ENCODE measurements at places on chromosomes 7 and 10.

DNA sequence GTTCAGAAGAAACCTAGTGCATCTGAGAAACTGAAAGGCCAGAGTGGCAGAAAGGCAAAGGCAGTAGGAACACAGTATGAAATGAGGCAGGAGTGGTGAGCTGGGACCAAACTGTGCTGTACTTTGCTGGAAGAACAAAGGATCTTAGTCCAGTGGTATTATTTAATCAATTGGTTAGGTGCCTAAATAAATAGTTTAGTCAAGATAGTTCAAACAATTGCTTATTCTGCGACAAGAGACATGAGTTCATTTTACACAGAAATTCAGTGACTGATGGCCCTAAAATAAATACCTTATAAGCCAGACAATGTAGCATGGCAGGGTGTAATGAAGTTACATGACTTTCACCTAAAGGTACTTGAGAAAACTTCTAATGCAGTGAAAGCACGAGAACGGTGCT lies 181.8 kb upstream of the LRRN3 start:
- DNase-seq = no peak

DNA sequence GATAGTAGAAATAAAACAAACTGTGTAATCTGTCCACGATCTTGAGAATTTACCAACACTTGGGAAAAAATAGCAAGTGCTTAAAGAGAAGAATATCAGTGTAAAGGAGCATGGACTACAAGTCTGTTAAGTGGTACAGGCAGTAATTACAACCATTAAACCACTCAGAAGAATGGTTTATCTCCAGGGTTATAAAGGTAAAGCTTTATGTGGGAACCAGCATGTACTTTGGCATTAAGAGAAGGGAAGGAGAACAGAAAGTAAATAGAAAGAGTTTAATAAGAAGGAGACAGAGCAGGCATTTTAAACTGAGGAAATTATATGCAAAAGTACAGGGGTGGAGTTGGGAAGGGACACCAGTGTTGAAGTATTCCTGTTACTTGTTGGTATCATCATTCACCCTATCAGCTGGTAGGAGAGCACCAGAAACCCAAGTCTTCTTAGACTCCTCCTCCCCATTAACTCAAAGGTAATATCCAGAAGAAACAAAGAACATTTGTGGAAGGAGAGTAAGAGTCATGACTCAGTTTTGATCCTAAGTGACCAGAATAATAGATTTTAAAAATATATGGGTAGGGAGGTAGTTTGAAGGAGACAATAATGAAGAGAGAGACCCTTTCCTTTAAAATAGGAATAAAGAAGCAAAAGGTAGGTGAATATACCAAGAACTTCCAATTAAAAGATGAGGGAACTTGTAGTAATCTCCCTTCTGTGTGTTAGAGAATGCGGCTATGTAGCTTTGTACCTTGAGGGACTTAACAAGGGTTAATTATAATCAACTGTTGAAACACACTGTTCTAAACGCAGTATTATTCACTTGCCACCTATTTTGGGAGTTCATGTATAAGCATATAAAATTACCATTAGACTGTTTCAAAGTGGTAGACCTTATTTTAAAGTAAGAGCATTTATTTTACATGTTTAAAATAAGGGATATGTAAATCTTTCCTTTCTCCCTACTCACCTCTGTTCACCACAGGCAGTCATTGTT lies 92.1 kb upstream of the STRIP2 start:
- no peak for DNase-seq

- no peak for DNase-seq
These were observed 55.3 kb upstream of the ZNF438 start for GRCh38 chr10:31087011-31087410.

GRCh38 chr10:33126742-33127141 lies 168.7 kb upstream of the ITGB1 start:
- DNase-seq = no peak

DNA sequence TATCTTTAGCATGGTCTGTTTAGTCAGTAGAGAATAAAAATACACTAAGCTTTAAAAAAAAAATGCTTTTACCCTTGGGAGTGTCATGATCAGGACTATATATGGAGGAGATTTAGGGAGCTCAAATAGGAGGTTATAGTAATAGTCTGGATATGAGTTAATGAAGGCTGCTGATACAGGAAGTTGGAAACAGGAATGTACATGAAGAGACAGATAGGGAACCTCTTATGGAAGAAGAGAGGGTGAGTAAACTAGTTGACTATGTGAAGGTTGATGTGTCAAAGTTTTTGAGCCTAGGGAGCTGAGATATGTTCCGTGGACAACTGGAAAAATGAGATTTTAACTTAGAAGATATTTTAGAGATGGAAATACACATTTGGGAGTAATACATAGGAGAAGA lies 472.0 kb upstream of the FZD8 start:
- DNase-seq = no peak

All from uterus (tissue), 4 donors.